Stomach (tissue), 19 donors: ENCODE measurements at places on chromosomes 16 and 17. TPM values are rescaled to one million over a fixed set of nuclear protein-coding genes. Genes with fewer than 3 reads are reported as not detected.

The MARVELD3 gene
- total RNA-seq = 1.3 TPM

The CPHXL2 gene
- total RNA-seq = not detected

- no peaks in the 10 kb centered on the region for H3K36me3 ChIP-seq
- H3K27ac ChIP-seq = no peak overlapping the region
- H3K27me3 ChIP-seq = no peaks in the 10 kb centered on the region
Measured at GRCh38 chr16:80174416-80174815, 366.4 kb upstream of the DYNLRB2 start.

DNA sequence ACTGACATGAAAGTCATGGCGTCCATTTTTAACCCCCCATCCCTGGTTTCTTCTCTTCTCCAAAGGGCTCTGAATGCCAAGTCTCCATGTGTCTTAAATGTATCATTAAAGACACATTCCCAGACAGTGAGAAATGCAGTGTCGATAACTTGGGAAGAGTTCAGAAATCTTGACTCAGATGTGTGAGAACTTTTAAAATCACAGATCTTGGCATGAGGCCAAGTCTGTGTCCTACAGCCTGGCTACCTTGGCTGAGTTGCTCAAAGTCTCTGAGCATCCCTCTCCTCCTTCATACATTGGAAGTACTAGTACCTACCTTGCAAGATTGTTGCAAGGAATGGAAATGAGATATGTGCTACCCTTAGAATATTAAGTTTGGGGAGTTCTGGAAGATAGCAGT lies 1046.5 kb upstream of the RBFOX1 start:
- H3K27ac ChIP-seq = no peak overlapping the region
- DNase-seq = no peak
- no peaks in the 10 kb centered on the region for H3K27me3 ChIP-seq
- H3K4me3 ChIP-seq = no peak overlapping the region
